ENCODE measurements at places on chromosomes 6 and 20.

DNA sequence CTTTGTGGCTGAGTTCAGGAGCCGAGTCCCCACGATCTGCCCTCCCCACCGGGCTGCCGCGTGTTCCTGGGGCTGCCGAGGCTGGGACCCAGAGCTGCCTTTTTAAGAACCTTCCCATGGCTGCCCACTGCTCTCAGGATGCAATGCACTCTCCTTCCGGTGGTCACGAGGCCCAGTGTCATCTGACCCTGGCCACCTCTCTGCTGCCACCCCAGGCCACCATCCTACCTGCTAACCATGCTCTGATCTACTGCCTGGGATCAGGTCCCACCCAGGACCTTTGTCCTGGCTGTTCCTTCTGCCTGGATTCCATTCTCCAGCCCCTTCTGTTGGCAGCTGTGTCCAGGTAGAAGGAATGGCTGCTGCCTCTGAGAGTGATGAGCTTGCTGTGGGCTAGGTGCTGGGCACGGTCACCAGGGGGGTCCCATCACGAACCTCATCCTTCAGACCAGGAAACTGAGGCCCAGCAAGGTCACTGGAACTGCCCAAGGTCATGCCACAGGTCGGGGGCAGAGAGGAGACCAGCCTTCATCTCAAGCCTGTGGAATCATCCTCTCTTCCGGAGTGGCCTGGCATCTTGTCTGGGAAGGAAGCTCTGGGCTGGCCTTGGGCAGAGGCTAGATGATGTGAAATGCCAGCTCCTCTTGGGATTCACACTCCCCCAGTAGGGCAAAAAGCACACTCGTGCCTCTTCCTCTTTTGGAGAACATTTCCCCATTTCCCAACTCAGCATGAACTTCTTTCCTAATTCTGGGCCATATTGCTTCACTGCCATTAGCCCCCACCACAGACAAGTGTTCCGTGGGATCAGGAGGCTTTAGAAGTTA, 20.5 kb downstream of the PCK1 start:
- DNase-seq, result no peak

- DNase-seq, result no peak
Observed at GRCh38 chr6:16706029-16706428, 55.2 kb downstream of the ATXN1 start.

GRCh38 chr6:46023216-46023915, 7.7 kb upstream of the CLIC5 start:
- DNase-seq, result no peak

GRCh38 chr6:102902471-102902870, 1509.0 kb downstream of the GRIK2 start:
- DNase-seq, result no peak

DNA sequence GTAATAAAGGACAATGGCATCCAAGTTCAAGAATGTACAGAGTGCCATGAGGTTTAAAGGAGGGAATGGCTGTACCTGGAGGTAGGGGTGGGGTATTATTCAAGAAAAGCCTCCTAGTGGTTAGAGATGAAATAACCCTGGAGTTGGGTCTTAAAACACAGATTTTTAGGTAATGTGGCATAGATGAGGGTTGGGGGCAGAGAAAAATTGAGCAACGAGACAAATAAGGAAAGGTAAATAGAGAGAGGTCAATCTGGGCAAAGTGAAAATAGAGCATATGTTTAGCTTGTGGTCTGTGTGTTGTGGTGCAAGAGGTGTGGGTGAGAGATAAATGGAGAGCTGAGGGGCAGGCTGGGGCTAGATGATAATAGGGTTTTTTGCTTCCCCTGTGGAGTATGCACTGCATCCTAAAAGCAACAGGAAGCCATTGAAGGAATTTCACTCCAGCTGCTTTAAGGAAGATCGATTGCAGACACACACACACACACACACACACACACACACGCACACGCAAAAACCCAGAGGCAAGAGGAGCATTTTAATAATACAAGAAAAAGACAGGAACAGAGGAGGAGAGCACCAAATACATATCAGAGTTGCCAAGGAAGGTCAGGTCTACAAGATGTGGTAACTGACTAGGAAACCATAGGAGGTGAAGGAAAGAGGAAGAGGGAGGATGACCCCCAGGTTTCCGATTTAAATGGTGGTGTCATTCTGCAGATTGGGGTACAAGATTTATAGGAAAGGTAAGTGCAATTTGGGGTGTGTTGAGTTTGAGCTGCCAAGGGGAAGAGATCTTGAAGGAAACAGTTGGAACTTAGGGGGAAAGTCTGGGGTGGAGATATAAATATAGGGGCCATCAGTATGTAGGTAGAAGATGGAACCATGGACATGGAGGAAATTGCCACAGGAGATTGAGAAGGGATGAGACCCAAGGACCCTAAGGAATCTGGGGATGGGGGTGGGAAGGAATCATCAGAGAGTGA, 31.3 kb upstream of the ADGRF1 start:
- DNase-seq, result no peak

DNA sequence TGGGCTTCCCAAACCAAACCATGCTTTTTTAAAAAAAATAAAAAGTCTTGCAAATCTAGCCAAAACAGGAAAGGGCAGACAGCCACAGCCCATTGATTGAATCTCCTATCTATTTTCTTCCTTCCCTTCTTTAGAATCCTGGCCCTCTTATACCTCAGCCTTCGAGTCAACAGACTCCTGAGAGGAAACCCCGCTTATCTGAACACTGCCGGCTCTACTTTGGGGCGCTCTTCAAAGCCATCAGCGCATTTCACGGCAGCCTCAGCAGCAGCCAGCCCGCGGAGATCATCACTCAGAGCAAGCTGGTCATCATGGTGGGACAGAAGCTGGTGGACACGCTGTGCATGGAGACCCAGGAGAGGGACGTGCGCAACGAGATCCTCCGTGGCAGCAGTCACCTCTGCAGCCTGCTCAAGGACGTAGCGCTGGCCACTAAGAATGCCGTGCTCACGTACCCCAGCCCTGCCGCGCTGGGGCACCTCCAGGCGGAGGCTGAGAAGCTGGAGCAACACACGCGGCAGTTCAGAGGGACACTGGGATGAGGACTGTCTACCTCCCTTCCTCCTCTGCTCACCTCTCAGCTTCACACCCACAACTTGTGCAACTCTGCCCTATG, 10.1 kb upstream of the RTF2 start:
- no peak for DNase-seq

DNA sequence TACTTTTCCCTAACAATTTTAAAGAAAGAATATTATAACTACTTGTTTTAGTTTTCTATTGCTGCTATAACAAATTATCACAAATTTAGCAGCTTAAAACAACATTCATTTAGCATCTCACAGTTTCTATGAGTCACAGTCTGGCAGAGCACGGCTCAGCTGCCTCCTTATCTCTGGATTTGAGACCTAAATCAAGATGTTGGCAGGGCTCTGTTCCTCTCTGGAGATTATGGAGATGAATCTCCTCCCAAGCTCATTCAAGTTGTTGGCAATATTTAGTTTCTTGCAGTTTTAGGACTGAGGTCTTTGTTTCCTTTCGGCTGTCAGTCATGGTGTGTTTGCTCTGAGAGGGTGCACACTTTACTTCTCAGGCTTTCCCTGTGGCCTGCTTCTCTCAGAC, 1065.8 kb upstream of the EYS start:
- DNase-seq, result no peak

DNA sequence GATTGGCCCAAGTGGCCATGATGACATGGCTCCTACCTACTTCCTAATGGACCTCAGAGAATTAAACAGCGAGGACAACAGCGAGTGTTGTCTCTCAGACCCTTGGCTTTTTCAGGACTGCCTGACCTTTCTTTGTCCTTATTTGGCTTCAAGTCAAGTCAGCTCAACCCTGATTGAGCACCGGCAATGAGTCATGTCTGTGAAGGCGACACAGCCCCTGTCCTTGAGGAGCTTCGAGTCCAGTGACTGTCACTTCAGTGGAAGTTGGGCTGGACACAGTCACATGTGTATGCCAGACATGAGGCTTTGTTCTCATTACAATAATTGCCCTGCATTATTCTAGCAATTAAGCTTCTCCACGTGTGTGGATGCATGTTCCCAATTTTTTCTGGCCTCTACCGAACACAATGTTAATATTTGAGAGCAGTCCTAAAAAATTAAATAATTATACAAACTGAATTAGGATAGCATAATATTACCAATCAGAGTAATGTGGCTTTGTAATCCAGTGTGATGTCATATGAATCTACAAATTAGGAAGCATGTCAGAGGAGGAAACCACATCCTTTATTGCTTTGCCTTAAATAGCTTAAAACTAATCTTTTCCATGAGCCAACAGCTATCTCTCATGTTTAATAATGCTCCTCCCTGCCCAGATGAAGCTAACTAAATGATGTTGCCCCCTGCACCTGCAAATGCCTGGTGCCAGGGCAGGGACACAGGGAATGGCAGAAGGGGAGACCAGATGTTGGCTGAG, 178.6 kb downstream of the CDH26 start:
- DNase-seq, result no peak

- DNase-seq, result no peak
Observed at GRCh38 chr20:4111440-4112411, 96.4 kb upstream of the RNF24 start.

DNA sequence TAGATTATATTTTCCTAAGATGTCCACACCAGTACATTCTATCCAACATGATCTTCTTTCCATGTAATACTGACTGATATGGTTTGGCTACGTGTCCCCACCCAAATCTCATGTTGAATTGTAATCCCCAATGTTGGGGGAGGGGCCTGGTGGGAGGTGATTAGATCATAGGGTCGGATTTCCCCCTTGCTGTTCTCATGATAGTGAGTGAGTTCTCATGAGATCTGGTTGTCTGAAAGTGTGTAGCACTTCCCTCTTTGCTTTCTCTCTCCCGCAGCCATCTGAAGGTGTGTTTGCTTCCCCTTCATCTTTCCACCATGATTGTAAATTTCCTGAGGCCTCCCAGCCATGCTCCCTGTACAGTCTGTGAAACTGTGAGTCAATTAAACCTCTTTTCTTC, 12.2 kb upstream of the HBS1L start:
- DNase-seq, result no peak

GRCh38 chr6:112752305-112752704, 405.2 kb downstream of the RFPL4B start:
- DNase-seq, result no peak

DNA sequence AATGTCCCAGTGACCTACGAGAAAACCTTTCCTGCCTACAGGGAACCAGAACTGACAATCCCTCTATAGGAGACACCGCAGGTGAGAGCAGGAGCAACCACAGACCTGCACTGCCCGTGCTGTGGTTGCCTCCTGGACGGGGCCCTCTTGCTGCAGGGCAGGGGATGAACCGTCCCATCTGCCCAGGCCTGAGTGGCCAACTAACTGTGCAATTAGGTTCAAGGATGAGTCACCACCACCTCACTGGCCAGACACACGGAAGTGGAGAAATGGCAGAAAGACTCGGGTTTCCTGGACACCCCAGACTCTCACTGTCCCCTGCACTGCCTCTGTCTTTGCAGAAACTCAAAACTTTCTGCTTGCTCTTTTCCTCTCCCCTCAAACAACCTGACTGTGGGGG, 13.8 kb upstream of the HLA-G start:
- no peak for DNase-seq

DNA sequence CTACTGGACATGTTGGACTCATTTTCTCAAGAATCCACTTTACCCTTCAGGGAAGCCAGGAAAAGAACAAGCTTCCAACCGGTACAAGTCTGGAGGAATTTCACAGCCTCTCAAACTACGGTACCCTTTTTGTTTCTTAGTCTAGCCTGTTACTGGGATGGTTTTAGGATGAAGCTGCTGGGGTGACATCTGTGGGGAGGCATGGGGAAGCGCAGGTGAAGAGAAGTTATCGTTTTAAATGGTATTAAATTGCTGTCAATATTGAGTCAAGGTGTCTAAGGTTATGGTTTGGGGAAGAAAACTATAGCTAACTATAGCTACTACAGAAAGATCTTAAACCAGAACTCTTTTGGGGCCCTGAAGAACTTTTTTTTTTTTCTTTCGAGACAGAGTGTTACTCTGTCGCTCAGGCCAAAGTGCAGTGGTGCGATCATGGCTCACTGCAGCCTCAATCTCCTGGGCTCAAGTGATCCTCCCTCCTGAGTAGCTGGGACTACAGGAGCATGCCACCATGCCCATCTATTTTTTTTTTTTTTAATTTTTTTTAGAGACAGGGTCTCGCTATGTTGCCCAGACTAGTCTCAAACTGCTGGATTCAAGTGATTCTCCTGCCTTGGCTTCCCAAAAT, 128.7 kb downstream of the RIN2 start:
- DNase-seq, result no peak

GRCh38 chr6:144344646-144345045, 59.5 kb downstream of the UTRN start:
- DNase-seq, result peak; percentile 43
